ENCODE measurements at places on chromosomes 7 and 10.

DNA sequence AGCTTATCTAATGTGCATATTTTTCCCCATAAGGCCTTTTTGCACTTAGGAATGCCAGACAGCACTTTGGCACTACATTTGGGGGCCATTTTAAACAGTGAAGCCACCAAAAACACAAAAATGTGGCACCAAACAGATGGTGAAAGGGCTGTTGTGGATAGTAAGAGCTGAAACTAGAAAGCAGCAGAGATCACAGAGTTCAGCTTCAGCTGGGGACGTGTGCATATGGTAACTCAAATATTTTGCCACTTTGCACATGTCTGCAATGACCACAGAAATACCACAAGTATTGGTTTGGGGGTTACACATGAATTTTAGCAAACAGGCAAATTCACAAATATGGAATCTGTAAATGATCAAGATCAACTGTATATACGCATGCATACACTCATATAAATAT lies 72.8 kb downstream of the PODXL start:
- DNase-seq = no peak

- no peak for DNase-seq
Observed at GRCh38 chr10:36221101-36221500, 579.0 kb upstream of the FZD8 start.

GRCh38 chr7:38105874-38106483 lies 72.1 kb upstream of the STARD3NL start:
- no peak for DNase-seq

GRCh38 chr10:12459762-12460161 lies 110.4 kb downstream of the CAMK1D start:
- no peak for DNase-seq

DNA sequence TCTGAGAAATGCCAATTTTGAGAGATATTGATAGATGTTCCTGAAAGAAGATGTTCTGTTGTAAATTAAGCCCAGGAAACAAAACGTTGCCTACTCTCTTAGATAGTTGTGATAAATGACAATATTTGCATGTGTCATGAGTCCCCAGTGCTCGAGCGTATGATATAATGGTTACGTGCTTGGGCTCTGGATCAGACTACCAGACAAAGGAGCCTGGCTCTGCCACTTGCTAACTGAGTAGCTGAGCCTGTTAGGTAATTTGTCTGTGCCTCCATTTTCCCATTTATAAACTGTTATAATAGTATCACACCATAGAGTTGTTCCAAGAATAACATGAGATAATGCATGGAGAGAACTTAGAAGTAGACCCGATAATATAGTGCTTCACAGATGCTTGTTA lies 1.8 kb downstream of the A1CF start:
- no peak for DNase-seq
